Pancreas (tissue), 10 donors: ENCODE measurements at places on chromosomes 3 and 15.
A peak's percentile ranks its signal among the peaks of the same experiment; 100 is the strongest.

- DNase-seq: no peak
Measured at GRCh38 chr15:48102167-48102566, 18.6 kb upstream of the SLC24A5 start.

GRCh38 chr3:72848703-72849081 is 447 bp upstream of the SHQ1 start:
- no peak for DNase-seq

DNA sequence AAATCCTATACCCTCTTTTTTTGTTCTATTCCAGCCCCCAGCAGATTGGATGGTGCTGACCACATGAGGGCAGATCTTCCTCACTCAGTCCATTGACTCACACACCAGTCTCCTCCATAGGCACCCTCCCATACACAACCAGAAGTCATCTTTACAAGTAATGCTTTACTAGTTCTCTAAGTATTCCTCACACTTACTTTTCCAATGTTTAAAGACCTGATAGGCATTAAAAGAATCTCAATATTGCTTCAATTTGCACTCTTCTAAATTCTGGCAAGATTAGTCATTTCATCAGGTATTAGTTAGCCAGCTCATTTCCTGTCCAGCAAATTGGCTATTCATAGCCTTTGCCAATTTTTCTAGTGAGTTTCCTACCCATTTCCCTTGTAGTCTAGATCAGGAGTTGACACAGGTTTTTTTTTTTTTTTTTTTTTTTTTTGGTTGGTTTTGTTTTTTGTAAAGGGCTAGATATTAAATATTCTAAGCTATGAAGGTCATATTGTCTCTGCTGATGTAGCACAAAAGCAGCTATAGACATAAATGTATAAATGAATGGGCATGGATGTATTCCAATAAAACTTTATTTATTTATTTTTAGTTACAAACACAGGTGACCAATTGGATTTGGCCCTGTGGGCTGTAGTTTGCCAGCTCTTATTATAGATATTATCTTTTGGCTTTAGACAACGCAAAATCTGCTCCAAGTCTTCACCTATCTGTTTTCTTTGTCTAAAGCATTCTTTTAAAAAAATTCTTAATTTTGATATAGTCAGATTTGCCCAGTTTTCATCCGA is 76.1 kb downstream of the ABHD5 start:
- DNase-seq: no peak

- DNase-seq: no peak
Measured at GRCh38 chr3:47019201-47019600, 39.7 kb downstream of the NBEAL2 start.

GRCh38 chr15:68001811-68002210 is 52.3 kb upstream of the PIAS1 start:
- no peak for DNase-seq

- no peak for DNase-seq
Measured at GRCh38 chr3:133476971-133477375, 77.1 kb downstream of the BFSP2 start.

- DNase-seq: no peak
Measured at GRCh38 chr3:153601374-153601853, 439.4 kb downstream of the RAP2B start.

DNA sequence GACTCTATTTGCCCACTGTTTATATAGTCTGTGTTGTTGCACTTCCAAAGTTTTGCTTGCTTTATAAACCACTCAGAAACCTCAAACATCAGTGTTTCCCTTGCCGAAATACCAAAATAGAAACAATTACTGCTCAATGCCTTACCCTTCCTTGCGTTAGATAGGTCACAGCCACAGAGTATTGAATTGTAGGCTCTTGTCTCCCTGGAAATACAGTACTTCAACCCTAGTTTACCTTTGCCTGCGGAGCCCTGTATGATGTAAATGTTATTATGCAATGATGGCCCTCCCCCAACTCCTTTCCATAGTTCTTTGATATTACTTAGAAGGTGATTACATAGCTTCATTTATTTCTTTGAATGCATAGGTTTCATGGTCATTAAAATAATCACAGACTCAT is 44.2 kb downstream of the SOX2 start:
- DNase-seq: no peak

GRCh38 chr15:24772686-24773373 is 97.3 kb downstream of the NPAP1 start:
- DNase-seq: peak; percentile 86

- no peak for DNase-seq
Measured at GRCh38 chr3:129413687-129414506, 14.5 kb downstream of the EFCAB12 start.

- DNase-seq: no peak
Measured at GRCh38 chr3:188284455-188285212, 130.7 kb downstream of the LPP start.

- no peak for DNase-seq
Measured at GRCh38 chr15:91936182-91936775, 82.8 kb downstream of the SLCO3A1 start.

DNA sequence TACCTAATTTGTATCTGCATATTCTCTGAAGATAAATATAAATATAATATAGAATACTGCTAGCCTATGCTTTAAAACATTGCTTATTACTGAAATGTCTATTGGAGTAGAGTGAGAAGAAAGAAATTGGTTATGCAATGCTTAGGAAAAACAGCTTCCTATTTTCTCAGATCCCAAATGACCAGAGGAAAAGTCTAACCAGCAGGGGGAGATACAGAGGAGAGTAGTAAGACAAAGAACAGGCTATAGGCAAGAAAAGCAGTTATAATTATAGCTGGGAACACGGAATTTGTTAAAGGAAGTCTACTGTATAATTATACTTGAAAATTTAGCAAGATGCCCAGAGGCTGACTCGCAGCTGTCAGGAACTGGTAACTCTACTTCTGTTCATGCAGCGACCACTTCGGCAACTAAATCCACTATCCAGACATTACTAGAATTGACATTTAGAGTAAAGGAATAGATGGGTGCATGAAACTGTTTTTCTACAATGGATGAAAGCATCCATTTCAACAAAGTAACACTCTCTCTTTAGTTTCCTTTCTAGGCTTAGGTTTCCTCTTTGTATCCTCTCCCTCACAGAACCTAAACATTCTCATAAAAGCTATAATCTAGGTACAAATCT is 97.2 kb downstream of the TBC1D5 start:
- DNase-seq: no peak

- no peak for DNase-seq
Measured at GRCh38 chr3:136667081-136667480, 85.1 kb downstream of the STAG1 start.

GRCh38 chr3:66255865-66256264 is 35.1 kb downstream of the SLC25A26 start:
- DNase-seq: no peak

DNA sequence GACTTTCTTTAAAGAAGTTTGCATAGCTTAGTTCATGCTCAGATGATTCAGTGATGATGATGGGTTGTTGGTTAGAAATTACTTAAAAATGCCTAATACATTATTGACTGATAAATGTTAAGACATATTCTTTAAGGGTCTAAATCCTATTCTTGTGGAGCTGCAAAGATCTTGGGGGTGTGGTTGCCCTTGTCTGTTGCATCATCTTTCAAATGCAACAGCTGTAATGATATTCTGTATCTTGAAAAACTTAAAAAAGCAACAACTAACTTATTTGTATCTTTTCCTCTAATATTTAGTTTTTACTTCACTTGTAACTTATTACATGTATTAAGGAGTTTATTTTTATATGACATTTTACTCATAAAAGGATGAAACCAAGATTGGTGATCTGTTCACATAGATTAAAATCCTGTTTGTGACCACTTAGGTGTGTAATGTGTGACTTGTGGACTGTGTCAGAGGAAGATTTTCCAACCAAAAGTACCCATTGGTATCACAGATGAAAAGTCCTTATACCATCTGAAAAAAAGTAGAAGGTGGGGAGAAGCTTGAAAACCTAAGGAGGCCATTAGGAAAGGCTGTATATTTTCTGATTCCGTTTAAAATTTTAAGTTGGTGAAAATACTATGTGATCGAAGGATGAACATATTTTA is 142.8 kb downstream of the IGF1R start:
- no peak for DNase-seq

GRCh38 chr3:191269289-191270085 is 59.7 kb upstream of the CCDC50 start:
- DNase-seq: no peak

GRCh38 chr3:76400141-76400540 is 614.8 kb upstream of the ZNF717 start:
- no peak for DNase-seq

DNA sequence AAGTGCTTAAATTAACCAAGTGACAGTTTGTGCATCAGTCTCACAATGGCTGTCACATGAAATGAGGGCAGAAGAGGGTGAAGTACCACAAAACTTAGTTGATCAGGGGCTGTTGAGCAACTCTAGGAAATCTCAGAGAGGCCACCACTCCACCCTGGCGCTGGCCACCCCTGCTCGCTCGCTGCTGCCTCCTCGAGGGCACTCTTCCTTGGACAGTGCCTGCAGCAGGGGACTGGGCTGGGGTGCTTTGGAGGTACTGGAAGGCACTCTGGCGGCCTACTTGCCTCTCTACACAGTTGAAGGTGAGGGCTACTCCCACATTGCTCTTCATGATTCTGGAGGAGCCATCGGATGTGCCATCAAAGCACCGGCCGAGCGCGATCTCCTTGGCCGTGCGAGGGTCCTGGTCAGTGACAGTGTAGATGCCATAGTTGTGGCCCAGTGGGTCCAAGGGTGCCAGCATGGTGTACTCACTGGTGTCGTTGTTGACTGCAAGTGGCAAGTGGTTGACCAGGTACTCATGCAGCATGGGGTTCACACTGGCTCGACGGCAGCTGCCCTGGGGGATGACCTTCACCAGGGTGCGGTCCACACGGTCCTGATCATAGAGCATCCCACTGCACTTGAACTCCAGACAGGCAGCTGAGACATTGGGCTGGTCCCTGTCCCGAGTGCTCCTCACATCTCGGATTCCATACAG is 11.6 kb upstream of the CLPX start:
- DNase-seq: no peak

- DNase-seq: no peak
Measured at GRCh38 chr3:25572919-25573385, 91.8 kb downstream of the TOP2B start.

- DNase-seq: no peak
Measured at GRCh38 chr3:119350114-119350513, 55.9 kb downstream of the ARHGAP31 start.
